SHP77 treated with DMSO at 0.1 percent for 48 hours (cell line): ENCODE measurements at places on chromosomes 3 and 15.

- DNase-seq: no peak
Measured at GRCh38 chr3:116005404-116005803, 382.1 kb downstream of the GAP43 start.

- no peak for DNase-seq
Measured at GRCh38 chr15:91228890-91229289, 128.8 kb downstream of the SV2B start.

DNA sequence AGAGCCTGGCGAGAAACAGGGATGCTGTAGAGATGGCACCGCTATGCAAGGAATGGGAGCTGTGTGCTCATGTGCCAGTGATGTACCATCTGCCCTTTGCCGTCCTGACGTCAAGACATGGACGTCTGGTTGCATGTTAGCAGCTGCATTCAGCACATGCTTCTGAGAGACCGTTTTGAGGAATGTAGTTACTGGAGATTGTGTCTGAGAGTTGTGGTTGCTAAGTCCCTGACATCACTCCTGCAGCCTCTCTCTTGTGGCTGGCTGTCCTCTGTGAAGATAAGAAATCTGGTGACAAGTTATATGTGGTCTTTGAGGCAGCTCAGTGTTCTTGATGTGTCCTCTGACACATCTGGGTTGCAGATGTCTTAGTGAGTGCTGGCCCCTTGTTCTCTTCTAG is 165.1 kb downstream of the APBA2 start:
- no peak for DNase-seq

DNA sequence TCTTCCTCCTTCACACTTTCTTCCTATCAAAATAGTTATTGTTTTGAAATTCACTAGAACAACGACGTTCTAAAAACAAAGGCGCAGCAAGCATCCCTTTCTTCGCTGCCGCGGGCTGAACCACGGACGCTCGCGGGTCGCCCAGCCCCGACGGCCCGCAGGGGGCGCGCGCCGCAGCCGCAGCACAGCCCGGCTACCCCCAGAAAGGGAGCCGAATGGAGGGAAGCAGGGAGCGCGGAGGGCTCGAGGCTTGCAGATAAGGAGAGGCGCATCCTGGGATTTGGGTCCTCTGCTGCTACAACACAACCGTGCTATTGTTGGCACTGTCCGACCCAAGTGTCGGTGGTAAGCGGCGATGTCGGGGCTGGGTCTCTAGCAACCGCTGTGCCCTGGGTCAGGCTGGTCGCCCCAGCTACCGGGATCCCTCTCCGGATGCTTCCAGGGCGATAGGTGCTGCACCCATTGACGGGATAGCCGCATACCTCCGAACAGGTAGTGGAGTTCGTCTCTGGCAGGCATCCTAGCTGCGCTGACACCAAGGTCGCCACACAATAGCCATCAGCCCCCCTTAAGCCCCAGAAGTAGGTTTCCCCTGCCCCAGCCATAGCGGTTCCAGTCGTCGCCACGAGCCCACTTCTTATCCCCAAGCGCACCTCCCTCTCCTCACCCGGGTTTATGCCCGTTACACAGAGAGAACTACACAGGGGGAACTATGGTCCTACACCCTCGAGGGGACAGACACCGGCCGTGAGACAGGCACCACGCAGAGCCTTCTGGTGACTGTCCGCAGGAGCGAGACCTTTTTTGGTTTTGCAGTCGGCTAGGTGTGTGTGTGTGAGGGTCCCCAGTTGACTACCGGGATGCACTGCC is 6.0 kb downstream of the ONECUT1 start:
- DNase-seq: no peak

- no peak for DNase-seq
Measured at GRCh38 chr3:46957092-46957820, 19.3 kb downstream of the CCDC12 start.

DNA sequence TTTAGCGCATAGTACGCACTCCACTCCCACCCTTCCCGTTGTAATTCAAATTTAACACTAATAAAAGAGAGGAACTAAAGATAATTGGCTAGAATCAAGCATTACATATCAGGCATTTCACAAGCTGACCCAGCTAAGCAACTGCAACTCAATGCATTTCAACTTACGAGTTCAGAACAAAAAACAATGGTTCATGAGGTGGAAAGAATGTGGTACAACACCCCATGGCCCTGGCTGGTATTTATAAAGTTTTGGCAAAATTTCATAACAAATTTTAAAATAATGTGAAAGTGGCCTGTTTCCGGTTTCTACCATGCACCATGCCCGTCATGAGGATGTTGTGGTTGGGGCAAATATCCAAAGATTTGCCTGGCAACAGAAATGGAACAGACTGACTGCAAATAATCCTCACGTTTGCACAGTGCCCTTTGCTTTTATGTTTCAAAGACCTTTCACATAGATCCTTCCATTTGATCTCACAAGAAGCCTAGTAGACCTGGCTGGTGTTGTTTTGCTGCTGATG is 455.3 kb upstream of the NR2F2 start:
- DNase-seq: no peak

GRCh38 chr15:29139540-29140459 is 129.8 kb downstream of the NSMCE3 start:
- peak; percentile 30 for DNase-seq

DNA sequence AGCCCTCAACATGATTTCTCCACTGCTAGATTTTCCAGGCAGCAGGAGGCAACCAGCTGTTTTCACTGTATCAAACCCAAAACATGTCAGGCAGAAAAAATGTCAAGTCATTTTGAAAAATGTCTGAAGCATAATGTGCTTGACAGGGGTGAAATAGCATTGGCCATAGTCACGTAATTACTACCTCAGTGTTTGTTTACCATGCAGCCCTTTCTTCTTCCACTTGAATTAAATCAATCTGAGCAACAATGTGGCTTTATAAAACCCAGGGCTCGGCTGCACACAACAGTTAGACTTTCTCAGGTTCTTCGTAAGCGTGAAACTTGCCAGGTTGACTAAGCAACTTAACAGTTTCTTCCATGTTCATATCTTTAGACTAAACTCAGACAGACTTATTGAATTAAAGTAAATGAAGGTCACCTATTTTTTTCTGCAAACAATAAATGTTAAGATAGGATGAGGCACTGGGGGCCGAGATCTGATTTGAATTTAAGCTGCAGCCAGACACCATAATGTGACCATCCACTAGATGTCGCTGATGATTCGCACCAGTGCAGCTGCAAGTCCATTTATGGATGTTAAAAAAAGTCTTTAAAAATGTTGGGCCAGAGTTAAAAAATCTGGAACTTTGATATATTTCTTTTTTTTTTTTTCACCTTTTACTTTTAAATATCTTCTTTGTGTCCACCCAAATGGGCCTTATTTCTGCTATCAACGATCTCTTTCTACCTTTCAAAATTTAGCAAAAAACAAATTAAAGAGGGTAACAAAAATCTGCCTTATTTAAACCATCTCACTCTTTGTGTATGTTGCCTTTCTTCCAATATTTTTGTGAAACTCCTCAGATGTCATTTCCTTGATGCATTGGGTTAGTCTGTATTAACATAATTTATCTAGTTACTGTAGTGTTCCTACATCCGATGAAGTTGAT is 305.9 kb downstream of the CACNA2D3 start:
- peak; percentile 26 for DNase-seq

DNA sequence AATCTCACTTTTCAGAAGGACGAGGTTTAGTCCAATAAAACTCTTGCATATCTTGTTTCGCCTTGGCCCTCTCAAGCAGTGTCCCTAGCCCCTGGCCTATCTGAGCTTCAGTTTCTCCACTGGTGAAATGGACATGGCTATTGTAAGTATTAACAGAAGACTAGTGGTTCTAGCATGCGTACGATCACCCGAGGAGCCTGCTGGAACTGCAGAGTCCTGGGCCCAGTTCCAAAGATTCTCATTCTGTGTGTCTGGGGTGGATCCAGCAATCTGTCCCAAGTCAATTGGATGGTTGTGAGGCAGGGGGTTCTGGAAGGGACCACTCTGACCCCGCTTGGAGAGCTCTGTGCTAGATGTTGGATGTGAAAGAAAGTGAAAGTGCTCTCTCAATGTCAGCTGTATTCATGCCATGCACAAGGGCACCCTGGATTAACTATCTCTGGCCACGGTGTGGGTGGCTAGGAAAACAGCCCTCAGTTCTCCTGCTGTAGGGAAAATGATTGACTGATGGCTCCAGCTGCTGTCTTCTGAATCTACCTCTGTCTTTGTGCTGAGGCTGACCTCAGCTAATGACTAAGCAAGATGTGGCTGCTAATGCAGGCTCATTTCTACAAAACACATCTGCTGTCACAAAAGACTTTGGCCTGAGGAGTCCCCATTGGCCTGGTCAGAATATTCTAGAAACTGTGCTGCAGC is 1.9 kb upstream of the PLA1A start:
- no peak for DNase-seq

DNA sequence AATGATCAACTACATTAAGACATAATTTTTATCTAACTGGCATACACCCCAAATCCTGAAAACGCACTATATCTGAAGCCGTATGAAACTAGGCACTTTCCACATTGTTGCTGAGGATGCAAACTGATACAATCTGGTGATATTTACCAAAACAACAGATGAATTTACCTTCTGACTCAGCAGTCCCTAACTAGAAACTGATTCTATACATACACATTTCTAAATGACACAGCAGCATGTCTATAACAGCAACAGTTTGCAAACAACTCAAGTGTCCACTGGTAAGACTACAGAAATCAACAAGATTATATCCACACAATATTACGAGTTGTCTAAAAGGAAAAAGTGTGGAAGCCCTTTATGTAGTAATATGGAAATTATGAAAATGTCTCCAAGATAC is 22.9 kb downstream of the SECISBP2L start:
- no peak for DNase-seq

DNA sequence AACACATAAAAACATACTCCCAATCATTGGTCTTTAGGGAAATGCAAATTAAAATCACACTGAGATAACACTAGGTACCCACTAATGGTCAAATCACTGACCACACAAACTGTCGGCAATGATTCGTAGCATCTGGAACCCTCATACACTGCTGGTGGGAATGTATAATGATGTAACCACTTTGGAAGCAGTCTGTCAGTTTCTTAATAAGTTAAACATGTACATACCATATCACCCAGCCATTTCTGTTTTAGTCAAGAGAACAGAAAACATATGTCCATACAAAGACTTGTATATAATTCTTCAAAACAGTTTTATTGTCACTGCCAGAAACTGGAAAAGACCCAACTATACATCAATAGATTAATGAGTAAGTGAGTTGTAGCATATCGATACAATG is 63.3 kb upstream of the LRRC3B start:
- no peak for DNase-seq

GRCh38 chr3:62237286-62237948 is 135.9 kb downstream of the FEZF2 start:
- DNase-seq: no peak

DNA sequence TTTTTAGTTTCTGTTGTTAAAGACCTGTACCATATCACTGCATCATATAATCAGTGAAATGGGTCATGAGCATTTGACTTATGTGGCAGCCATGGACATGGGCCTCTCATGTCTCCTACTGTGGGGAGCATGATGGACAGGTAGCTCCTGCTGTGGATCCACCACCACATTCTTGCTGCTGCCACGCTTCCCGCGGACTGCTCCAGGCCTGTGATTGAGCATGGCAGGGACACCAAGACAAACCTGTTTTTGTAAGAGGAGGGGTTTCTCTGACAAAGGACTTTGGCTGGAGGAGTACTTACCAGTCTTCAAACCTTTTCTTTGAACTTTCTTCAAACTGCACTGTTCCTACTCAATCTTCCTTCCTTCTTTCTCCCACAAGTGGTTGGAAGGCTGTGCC is 17.9 kb upstream of the P2RY14 start:
- no peak for DNase-seq

DNA sequence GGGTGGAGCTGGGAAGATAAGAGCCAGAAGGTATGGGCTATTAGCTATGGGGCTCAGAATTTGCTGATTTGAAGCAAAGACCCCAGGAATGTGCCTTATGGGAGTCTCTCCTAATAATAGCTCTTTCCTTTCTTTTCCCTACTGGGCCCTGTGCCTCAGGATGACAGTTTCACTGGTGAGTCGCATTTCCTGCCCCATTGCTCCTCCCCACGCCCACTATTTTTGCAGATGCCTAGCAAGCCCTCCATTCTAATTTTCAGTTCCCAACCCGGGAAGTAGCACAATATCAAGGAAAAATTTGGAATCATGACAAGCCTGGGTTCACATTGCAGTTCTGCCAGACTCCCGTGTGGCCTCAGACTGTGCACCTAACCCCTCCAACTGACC is 583 bp downstream of the IL17RE start:
- no peak for DNase-seq

DNA sequence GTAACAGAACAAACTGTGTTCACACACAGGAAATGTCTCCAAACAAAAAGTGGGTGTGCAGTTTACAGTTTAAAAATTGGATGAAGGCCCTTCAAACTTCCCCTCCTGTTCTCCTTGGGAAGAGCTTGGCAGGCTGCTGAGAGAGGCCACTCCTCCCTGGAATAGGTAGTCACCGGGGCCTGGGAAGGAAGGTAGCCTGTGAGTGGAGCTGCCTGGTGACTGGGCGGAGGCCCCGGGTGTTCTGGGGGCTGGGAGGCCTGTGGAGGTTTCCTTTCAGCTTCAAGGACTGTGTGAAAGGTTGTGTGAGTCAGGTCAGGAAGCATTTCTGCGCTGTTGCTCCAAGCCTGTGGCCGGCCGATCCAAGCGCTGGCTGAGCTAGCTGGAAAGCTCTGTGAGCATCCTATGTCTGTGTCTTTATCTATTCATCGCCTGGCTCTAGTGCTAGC is 14.1 kb downstream of the SLCO3A1 start:
- no peak for DNase-seq

- no peak for DNase-seq
Measured at GRCh38 chr3:9718118-9718517, 13.4 kb upstream of the BRPF1 start.

- no peak for DNase-seq
Measured at GRCh38 chr15:30974112-30974511, 17.3 kb downstream of the MTMR10 start.

DNA sequence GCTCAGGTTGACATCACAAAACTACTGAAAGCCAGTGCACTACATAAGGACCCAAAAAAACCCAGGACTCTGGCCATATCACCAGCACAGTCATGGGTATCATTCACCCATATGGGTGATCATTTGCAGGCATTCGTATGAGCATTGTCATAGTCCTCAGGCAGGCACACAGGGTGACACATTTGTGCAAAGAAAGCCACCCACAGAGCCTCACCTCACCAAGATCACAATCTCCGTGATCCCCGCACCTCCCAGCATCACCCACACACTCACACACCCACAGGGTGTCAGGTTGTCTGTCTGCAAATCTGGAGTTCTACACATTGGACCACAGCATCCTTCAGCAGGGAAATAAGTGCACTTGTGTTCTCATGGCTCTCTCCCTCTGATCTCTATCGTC is 166.0 kb upstream of the LPP start:
- no peak for DNase-seq

DNA sequence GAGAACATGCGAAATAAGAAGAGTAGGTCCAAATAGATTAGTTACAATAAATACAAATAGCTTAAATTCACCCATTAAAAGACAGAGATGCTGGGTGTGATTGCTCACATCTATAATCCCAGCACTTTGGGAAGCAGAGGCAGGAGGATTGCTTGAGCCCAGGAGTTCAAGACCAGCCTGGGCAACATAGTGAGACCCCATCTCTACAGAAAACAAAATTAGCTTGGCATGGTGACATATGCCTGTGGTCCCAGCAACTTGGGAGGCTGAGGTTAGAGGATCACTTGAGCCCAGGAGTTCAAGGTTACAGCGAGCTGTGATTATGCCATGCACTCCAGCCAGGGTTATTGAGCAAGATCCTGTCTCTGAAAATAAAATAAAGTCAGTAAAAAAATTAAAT is 109.1 kb upstream of the WNT5A start:
- no peak for DNase-seq
